ENCODE measurements at places on chromosomes 2 and 18.

- DNase-seq: no peak
Measured at GRCh38 chr2:224893848-224894247, 148.4 kb downstream of the DOCK10 start.

DNA sequence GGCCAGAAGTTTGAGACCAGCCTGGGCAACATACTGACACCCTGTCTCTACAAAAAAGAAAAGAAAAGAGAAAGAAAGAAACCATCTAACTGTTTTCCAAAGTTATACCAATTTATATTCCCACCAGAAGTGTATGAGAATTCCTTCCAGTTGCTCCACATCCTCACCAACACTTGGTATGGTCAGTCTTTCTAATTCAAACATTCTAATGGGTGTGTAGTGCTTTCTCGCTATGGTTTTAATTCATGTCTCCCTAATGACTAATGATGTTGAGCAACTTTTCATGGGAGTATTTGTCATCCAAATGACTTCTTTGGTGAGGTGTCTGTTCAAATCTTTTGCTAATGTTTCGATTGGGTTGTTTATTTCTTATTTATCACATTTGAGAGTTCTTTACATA, 10.5 kb upstream of the B3GNT7 start:
- DNase-seq: no peak

DNA sequence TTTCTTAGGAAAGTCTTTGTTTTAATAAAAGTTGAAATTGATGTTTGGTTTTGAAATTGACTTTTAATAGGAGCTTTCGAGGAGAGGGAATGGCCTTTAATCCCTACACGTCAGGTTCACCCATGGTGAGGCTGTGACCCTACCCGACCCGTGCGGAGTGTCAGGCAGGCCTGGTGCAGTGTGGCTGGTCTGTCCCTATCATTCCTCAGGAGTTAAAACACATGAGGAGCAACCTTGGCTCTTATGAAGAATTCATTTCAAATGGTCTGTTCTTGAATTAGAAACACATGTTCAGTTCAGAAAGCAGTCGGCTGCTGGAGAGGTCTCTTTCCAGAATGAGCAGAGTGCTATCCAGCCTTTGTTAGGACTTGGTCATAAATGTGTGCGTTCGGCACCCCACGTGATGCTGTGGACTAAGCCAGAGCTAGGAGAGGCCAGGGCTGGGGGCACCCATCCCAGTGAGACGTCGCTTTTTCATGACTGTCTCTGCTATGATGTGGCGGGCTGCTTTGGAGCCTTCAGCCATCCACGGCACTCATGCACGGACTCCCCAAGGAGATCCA, 54.7 kb downstream of the EMILIN2 start:
- no peak for DNase-seq

DNA sequence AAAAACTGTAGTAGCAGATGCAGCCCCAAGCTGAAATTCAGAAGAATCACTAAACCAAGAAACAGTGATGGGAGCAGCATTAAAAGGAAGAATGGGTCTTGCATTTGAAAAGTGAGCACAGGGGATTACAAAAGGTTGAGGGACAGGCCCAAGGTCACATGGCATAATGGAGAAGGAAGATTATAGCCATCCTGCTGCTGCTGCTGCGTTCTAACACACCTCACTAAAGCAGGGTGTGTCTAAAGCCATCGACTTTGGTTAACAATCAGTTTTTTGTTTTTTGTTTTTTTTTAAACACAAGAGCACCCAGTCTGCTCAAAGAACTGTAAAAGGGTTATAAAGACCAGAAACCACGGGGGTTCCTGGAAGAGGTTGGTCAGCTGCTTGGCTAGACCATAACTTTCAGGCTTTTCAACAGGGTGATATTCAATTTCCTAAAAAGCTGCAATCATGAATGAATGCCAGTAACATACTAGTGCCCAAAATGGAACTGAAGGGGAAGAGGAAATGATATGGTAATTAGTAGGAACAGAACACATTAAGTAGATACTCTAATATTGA, 102.6 kb downstream of the MYO5B start:
- DNase-seq: no peak

DNA sequence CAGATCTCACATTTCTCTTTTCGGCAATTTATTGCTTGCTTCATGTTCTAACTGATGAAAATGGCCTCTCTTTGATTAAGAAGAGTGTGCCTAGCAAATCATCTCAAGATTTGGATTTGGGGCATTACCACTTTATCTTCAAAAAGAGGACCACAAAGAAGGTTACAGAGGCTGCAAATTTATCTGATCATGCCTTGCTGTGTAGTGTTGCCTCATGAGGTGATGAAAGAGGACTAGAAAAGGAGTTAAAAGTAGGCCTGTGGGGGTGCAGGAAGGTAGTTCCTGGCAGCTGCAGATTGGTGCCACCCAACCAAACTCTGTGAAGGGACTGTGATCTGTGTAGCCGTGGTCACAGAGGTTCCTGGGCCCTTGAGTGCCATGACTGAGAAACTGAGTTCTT, 69.2 kb downstream of the PRELID3A start:
- DNase-seq: no peak

Measured in NCI-H226 (cell line).